ENCODE measurements at places on chromosomes 12 and 14.

DNA sequence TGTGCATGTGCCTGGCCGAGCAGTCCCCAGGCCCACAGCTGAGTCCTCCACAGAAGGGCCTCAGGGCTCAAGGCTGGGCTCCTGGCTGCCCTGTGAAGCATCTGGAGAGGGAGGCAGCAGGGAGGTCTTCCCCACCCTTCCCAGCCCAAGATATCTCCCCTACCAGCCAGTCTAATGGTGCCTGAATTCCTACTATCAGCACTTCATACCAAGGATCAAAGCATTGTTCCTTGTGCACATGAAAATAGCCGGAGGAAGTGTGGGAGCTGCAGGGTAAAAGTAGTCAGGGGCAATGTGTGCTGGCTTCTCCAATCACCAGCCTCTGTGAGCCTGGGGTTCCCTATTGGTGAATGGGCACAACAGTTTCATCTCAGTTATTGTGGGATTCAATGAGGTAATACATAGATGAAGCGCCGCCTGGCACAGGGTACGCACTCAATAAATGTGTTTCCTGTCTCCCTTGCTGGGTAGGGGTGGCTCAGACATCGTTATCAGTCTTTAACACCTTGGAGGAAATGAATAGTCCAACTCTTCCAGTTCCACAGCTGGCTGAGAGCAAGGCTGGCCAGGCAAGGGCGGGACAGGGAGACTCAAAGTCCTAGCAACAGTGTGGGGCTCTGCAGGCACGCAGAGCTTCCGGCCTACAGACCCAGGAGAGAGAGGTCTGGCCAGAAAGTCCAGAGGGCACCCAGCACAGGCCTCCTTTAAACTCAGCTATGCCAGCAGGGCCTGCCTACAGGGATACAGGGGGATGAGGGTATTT, 39.1 kb upstream of the PNMA1 start:
- no peak for DNase-seq

DNA sequence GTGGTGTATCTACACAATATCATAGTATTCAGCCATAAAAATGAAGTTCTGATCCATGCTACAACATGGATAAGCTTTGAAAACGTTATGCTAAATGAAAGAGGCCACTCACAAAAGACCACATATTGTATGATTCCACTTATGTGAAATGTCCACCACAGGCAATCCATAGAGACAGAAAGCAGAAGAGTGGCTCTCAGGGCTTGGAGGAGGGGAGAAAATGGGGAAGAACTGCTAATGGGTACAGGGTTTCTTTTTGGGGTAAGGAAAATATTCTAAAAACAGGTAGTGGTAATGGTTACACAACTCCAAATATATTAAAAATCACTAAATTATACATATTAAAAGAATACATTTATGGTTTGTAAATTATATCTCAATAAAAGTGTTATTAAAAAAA, 16.5 kb downstream of the SCNN1A start:
- DNase-seq, result no peak

GRCh38 chr14:64844272-64844671, 35.4 kb downstream of the SPTB start:
- DNase-seq, result no peak

GRCh38 chr14:101781240-101782061, 19.9 kb downstream of the PPP2R5C start:
- DNase-seq, result no peak
